ENCODE measurements at places on chromosomes 7 and 10.

GRCh38 chr7:44394112-44394447 lies 68.7 kb upstream of the CAMK2B start:
- DNase-seq = no peak

DNA sequence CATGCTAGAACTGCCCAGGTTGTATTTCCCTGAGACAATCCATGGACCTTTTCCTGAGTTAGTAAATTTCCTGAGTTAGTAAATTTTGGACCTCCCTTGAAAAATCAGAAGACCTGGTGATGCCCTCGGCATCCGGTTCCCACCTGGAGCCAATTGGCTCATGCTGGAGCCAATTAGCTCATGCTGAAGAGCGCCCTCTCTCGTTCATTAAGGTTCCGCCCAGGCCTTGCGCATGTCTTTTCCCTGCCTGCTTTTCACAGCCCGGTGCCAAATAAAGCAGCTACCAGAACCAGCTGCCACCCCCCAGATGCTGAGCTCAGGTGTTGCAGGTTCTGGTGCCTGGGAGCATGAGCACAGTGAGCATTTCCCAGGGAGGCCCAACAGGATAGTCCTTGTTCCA lies 96.2 kb downstream of the APBB1IP start:
- no peak for DNase-seq

- DNase-seq = no peak
These were observed 107.2 kb downstream of the ARHGAP21 start for GRCh38 chr10:24616536-24616935.

- peak; percentile 64 for DNase-seq
These were observed 370.4 kb downstream of the TNS3 start for GRCh38 chr7:47211519-47211973.

- peak; percentile 63 for DNase-seq
These were observed 276.6 kb downstream of the LRMDA start for GRCh38 chr10:75708060-75708459.

DNA sequence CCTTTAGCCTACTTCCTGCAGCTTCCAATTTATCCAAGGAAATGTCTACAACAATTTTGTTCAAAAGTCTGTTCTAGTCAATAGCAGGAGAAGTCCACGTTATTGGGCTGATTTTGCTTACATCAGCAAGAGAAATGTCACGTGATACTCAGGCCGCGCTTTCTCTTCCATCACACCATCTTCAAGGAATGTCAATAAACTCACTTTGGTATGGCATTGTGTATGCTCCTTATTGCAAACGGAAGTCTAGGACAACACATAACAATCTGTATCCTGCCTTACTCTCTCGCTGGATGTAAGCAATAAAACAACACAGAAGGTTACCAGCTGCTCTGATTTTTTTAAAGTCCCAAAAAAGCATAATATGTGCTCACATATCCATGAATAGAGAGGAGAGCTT lies 17.1 kb upstream of the STK17A start:
- DNase-seq = peak; percentile 67

- DNase-seq = no peak
These were observed 7.2 kb downstream of the NET1 start for GRCh38 chr10:5419466-5420094.

DNA sequence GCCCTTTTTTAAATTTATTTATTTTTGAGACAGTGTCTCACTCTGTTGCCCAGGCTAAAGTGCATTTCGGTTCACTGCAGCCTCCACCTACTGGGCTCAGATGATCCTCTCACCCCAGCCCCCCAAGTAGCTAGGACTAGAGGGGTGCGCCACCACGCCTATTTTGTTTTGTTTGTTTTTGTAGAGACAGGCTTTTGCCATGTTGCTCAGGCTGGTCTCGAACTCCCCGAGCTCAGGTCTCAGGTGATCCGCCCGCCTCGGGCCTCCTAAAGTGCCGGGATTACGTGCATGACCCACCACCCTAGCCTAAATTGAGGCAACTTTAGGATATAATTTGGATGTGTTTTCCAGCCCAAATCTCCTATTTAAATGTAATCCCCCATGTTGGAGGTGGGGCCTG lies 805 bp downstream of the ZNF736 start:
- no peak for DNase-seq

- DNase-seq = peak; percentile 79
These were observed 103.6 kb downstream of the SMURF1 start for GRCh38 chr7:99040104-99040958.

DNA sequence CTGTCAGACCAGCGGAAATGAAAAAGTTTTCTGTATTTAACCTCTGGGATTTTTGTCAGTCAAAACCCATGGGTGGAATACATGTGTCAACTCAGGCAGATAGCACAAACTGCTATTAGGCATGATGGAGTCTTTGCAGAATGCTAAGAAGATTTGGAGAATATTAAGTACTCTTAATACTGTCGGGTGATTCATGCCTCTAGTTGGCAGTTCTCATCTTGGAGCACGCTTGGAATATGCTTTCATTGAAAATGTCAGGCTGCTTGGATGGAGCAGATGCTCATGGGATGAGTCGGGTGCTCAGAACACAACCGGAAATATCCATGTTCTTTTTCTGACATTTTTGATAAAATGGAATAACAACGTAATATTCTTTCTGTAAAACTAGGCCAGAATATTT lies 27.6 kb upstream of the PRKG1 start:
- DNase-seq = no peak

- peak; percentile 52 for DNase-seq
These were observed 46.3 kb downstream of the MYOF start for GRCh38 chr10:93435621-93436397.

GRCh38 chr7:20013536-20013935 lies 203.6 kb downstream of the MACC1 start:
- no peak for DNase-seq

DNA sequence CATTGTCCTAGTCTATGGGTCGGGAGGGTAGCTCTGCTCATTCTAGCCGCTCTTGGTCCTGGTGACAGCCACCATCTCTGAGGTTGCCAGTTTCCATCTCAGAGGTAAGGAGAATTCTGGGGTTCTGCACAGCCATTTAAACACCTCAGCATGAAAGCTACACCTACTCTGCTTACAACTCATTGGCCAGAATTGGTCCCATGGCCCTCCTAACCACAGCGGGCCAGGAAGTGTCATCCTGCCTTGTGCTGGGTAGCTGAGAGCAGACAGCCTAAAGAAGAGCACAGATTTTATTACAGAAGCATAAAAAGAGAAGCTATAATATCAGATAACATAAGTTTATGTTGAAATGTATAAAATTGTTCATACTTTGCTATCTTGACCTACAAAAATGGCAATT lies 152.7 kb downstream of the HECW1 start:
- no peak for DNase-seq

- DNase-seq = no peak
These were observed 261.2 kb downstream of the ADRA2A start for GRCh38 chr10:111338035-111338434.

DNA sequence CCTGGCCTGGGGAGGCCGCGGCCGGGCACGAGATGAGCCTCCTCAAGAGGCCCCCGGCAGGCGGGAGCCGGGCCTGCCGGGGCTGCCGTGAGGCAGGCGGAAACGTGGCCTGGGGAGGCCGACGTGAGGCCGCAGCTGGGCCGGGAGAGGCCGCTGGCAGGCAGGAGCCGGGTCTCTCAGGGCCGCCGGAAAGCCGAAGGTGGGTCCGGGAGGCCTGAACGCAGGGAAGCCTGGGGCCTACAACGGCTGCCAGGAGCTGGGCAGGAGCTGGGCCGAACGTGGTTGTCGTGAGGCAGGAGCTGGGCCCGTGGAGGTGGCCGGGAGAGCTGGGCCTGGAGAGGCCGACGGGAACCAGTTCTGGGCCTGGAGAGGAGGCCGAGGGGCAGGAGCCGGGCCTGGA lies 171.9 kb downstream of the TPST1 start:
- no peak for DNase-seq

GRCh38 chr7:157033483-157034473 lies 23.3 kb upstream of the MNX1 start:
- no peak for DNase-seq

- peak; percentile 61 for DNase-seq
These were observed 647 bp upstream of the NACAD start for GRCh38 chr7:45089341-45089891.

Measured in fibroblast of skin of abdomen (primary cell).